ENCODE measurements at places on chromosomes 2 and 18.

DNA sequence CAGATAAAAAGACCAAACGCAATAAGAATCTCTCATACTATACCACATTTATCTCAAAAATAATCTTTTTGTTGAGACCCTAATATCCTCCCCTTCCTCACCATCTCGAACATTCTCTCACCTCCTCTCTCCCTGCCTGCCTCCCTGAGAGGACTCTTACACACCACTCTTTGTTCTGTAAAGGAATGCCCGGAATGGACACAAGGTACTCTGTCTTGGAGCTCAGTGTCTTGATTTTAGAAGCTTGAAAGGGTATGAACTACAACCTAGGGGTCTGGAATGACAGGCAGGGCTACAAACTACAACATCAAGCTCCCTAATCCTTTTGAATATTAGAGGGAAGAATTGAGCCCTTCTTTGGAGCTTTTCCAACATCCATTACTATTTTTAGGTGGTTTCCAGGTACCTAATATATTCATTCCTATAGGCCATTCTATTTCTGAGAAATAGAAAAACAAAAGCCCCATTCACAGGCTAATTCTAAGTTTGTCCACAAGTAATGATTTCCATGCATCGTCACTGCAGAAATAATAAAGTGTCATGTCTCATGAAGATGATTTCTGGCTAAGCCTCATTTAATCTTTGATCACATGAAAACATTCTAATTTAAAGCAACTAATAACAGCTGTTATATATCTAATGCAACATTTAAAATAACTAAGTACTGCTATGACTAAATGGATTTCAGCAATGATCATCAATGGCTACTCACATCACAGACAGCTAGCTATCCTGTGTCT is 60.6 kb downstream of the LRP2 start:
- DNase-seq: no peak

DNA sequence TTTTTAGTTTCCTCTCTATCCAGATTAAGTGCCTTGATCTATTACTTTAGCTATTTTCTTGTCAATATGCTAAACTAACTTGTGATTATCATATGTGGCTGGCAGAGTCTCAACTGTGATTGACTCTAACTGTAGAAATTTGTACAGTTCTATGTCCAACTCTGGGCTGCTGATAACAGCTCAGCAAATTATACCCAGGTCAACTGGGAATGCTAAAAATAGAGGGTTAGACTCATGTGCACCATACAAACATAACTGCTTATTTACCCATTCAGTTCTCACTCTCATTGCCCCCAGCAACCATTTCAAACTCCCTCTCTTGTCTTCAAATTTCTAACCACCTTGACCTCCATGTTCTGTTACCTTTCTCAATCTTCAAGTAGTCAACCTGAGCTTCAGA is 576.9 kb downstream of the TDRD15 start:
- no peak for DNase-seq

DNA sequence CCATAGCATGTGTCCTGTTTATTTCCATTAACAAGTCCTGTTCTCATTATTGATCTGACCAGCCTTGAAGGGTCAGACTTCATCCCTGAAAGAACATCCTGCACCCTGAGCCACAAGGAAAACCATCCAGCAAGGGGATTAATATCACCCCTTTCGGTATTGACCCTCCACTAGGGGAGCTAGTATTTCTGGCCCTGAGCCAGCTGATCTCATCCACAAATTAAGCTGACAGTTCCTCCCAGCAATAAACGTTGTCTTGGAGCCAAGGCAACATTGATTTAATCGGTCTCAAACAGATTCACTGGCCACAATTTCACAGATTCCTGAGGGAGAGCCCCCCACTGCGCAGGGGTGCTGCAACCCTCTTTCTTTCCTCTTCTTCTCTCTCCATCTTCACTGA is 353.1 kb upstream of the FANCL start:
- no peak for DNase-seq

- no peak for DNase-seq
Observed at GRCh38 chr2:173048897-173049661, 26.6 kb upstream of the MAP3K20 start.

GRCh38 chr2:101442667-101443061 is 32.2 kb downstream of the RFX8 start:
- no peak for DNase-seq

GRCh38 chr2:3427272-3427671 is 47.8 kb downstream of the TRAPPC12 start:
- no peak for DNase-seq

GRCh38 chr2:182585430-182585829 is 130.6 kb upstream of the DNAJC10 start:
- DNase-seq: no peak

- DNase-seq: no peak
Observed at GRCh38 chr2:65957886-65958285, 477.0 kb upstream of the MEIS1 start.

- DNase-seq: no peak
Observed at GRCh38 chr2:3320910-3321605, 56.6 kb downstream of the EIPR1 start.

GRCh38 chr2:41084321-41084720 is 632.4 kb upstream of the SLC8A1 start:
- no peak for DNase-seq

GRCh38 chr2:18684206-18685038 is 95.1 kb upstream of the NT5C1B start:
- peak; percentile 75 for DNase-seq

- DNase-seq: peak; percentile 39
Observed at GRCh38 chr18:5456577-5457461, 87.0 kb downstream of the EPB41L3 start.

GRCh38 chr18:57901825-57902589 is 98.9 kb upstream of the ATP8B1 start:
- DNase-seq: no peak

- no peak for DNase-seq
Observed at GRCh38 chr2:37541516-37541915, 129.9 kb downstream of the CDC42EP3 start.

DNA sequence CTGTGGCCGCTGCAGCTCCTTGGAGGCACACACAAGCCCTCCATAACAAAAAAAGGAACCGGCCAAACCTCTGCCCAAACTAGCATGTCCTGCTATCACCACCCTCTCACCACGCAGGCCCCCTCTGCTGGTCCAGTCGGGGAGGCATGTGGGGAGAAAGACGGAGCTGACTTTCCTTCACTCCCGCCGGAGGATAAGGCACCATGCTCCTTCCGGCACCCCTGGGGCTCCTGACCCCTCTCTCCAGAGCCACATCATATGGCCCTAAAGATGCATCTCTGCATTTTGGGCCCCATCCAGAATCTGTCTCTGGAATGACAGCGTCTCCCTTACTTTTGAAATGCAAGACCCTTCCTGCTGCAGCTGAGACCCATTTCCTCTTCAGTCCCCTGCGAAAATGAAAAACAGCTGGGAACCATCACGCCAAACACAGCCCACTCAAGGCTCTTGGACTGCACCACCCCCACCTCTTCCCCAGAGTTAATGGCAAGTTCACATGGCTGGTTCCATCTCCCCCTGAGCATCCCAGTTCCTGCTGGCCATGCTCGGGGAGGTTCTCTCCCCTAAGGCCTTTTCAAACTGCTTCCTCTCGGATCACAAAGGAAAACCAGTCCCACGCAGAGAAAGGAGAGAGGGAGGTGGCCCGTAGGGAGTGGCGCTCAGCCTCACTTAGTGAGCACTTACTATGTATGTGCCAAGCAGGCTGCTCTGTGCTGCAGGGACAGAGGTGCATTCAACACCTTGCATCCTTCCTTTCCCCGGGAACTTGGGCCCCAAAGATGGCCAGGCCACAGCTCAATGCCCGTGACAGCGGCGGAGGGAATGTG is 35.2 kb upstream of the MLPH start:
- DNase-seq: peak; percentile 94

DNA sequence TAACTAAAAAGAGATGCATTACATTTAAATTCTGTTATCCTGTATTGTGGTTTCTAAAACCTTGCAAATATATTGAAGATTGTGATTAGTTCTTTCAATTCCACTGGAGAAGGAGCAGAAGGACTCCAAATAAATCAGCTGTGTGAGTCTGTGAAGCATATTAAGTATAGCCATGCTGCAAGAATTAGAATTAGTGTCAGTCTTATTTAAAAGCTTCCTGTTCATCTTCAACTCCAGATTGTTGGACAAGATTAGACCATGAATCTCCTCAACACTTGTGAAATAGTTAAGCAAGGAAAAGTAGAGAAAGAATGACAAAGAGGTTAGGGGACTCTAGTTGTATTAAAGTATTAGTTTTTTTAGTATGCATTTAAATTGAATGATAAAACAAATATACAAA is 92.5 kb upstream of the LRP1B start:
- DNase-seq: no peak

- DNase-seq: no peak
Observed at GRCh38 chr2:106144621-106145331, 49.3 kb downstream of the UXS1 start.

- DNase-seq: no peak
Observed at GRCh38 chr2:42288811-42289210, 72.2 kb downstream of the COX7A2L start.

GRCh38 chr2:768451-768850 is 91.2 kb upstream of the TMEM18 start:
- no peak for DNase-seq

- DNase-seq: no peak
Observed at GRCh38 chr2:179248024-179248348, 16.6 kb downstream of the SESTD1 start.

GRCh38 chr2:151711025-151711424 is 23.3 kb downstream of the NEB start:
- no peak for DNase-seq

DNA sequence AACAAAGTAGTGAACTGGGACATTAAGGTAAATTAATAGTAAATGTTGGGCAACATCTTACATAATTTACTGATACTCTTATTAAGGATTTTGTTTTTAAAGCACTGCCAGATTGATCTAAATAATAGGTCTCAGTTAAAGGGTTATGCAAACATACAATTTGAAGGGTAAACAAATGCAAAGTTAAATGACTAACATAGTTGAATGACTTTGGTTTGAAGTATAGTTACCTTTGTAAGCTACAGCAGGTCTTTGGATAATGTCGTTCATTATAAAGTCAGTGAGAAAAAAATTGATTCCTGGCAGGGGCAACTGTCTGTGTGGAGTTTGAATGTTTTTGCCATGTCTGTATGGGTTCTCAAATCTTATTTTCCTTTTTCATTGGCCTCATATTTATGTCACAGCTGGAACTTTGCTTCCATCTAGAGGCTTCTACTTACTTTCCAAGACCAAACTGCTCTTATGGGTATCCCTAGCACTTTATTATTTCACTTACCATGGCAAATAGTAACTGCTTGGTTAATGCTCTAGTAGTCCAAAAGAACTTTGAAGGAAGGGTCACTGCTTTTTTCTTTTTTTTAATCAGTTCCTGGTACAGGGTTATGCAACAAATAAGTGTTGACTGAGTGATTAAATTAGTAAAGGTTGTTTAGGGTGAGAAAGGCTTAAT is 107.8 kb downstream of the NBEAL1 start:
- peak; percentile 74 for DNase-seq

- DNase-seq: no peak
Observed at GRCh38 chr2:72747344-72747743, 78.5 kb downstream of the EXOC6B start.
